ENCODE measurements at places on chromosomes 5 and 9. TPM values are rescaled to one million over a fixed set of nuclear protein-coding genes. Genes with fewer than 3 reads are reported as not detected.

GRCh38 chr9:81826517-81826906 lies 101.7 kb upstream of the SPATA31D4 start:
- H3K36me3 ChIP-seq = no peaks in the 10 kb centered on the region
- DNase-seq = peak; percentile 68
- H3K27me3 ChIP-seq = no peaks in the 10 kb centered on the region
- H3K4me1 ChIP-seq = no peaks in the 10 kb centered on the region

DNA sequence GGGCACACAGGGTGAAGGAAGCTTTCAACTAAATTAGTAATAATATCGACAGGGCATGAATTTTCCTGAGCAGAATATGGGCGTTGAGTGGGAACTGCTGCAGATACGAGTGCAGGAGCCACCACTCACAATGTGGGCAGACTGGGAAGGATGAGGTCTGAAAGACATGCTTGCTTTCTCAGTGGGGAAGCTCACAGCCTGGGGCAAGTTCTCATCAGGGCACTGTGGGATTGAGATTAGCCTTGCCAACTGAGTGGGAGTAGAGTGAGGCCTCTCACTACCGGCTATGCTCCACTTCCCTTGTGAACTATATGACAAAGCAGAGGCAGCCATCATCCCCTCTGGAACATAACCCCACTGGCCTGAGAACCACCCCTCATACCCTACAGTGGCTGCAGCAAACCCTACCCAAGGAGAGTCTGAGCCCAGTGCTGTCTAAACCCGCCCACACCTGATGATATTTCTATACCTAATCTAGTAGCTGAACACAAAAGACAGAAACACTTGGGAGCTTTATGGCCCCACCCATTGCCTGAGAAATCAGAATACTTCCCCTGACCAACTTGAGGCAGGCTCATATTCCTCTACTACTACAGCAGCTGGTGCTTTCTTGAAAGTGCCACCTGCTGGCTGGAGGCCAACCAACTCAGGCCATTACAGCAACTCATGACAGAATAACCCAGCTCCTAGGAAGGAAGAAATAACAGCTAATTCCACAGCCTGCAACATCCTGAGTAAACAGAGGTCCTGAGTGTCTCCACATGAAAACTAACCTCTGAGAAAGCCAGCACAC lies 173.7 kb upstream of the SPEF2 start:
- no peak overlapping the region for H3K27ac ChIP-seq
- no peaks in the 10 kb centered on the region for H3K36me3 ChIP-seq
- no peaks in the 10 kb centered on the region for H3K4me1 ChIP-seq
- no peak overlapping the region for H3K4me3 ChIP-seq
- no peaks in the 10 kb centered on the region for H3K27me3 ChIP-seq

- peak overlapping the region; percentile 78 for H3K27ac ChIP-seq
- no peaks in the 10 kb centered on the region for H3K27me3 ChIP-seq
- DNase-seq = peak; percentile 72
- H3K4me3 ChIP-seq = peak overlapping the region; percentile 64
These were observed 2.0 kb downstream of the MYO10 start for GRCh38 chr5:16934123-16934522.

GRCh38 chr5:96663608-96664007 lies 1.4 kb downstream of the CAST start:
- H3K4me3 ChIP-seq = peak overlapping the region; percentile 87
- no peak for DNase-seq
- H3K36me3 ChIP-seq = no peaks in the 10 kb centered on the region
- H3K4me1 ChIP-seq = peaks cover 19% of the 10 kb centered on the region
- peak overlapping the region; percentile 98 for H3K27ac ChIP-seq

DNA sequence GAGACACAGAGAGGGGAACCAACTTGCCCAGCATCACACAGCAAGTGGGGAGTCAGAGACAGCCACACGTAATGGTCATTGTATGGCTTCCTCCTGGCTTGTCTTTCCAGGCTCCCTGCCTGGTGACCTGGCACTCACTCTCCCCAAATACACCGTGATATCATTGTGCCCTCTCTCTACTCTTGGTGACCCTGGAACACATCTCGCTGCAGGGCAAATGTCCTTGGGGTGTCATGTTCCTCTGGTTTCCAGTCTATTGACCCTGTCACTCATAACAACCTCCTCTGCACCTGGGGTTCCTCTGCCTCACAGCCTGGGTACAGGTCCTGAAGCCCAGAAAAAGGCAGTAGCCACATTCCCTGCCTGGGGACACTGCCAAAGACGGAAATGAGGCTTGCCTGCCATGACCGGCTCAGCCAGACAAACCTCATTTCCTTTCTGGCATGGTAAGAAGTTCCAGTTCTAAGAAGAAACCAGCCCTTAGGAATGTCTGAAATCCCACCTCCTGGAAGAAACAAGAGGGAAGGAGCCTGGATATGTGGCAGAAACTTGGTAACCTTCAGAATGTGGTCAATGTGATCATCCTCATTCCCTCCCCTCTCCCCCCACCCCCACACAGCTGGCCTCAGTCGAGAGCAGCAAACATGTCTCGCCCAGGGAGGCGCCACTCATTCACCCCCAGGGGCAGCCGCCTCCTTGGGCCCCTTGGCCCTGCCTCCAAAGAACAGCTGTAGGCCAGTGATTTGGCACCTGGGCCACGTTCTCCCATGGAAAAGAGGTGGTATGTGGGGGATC lies 30.6 kb upstream of the SMU1 start:
- no peak for DNase-seq

- H3K27me3 ChIP-seq = no peaks in the 10 kb centered on the region
- H3K4me3 ChIP-seq = no peak overlapping the region
- no peak overlapping the region for H3K27ac ChIP-seq
- H3K36me3 ChIP-seq = no peaks in the 10 kb centered on the region
These were observed 35.1 kb upstream of the EXOC3 start for GRCh38 chr5:407801-408268.

DNA sequence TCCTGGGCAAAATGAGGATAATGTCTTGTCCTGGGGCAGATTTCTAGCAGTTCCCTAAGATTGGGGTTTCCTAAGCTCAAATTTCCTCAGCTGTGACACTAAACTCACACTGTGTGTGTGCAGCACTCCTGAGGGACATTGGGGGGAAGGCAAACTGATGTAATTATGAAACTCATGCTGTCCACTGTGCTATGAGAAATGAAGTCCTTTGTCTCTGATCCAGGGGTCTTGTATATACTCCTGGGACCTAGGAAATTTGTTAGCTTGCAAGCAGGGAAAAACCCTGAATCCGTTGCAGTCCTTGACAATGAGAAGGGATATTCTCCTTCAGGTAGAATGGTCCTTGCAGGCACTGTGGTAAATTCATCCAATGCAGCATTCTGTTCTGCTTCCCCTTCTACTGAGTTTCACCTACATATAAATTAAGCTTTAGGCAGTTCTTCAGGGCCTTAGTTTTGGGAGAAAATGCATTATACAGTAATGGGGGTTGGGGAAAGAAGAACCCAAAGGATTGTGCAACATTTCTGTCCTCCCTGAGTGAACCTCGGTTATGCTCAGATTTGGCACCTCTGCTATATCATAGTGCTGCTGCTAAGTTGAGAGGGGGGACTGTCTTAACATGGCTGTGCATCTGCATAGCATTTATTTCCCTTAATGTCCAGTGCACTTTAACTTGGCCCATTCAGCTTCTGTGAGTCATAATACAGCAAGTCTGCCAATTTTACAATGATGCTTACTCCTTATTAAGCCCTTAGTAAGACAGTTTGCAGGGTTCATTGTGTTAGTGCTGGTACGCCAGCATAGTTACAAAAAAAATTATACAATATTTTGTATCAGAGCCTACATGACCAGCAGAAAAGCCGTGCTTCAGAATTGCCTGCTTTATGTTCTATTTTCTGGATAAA lies 80.2 kb downstream of the PJA2 start:
- DNase-seq = no peak
- H3K36me3 ChIP-seq = peaks cover 21% of the 10 kb centered on the region
- H3K27me3 ChIP-seq = no peaks in the 10 kb centered on the region
- H3K27ac ChIP-seq = no peak overlapping the region
- H3K4me3 ChIP-seq = no peak overlapping the region

DNA sequence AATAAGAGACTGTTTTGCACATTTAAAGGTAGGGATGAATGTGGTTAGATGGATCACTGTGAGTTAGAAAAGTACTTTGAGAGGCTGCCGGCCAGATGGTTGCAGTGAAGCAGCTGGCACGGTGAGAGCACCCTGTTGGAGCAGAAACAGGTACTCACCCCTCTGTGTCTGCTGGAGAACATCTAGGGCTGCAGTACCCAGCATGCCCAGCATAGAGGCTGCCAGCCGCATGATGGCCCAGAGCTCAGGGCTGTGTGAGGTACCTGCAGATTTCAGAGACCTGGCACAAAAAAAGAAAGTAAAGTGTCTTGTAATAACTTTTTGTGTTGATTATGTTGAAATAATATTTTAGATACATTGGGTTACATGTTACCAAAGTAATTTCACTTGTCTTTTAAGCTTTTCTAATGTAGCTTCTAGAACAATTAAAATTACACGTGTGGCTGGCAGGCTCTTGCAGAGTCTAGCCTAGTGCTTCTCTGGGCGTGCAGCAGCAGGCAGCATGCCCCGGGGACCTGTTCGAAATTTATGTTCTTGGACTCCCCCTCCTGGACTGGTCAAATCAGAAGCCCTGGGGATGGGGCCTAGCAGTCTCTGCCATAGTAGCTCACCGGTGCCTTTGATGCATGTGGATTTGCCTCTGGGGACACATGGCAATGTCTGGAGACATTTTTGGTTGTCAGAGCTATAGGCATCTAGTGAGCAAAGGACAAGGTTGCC lies 11.1 kb downstream of the WDR5 start:
- H3K4me1 ChIP-seq = no peaks in the 10 kb centered on the region
- H3K4me3 ChIP-seq = no peak overlapping the region
- no peak overlapping the region for H3K27ac ChIP-seq
- no peak for DNase-seq
- peaks cover 93% of the 10 kb centered on the region for H3K36me3 ChIP-seq

GRCh38 chr5:123647066-123647465 lies 135.1 kb downstream of the CSNK1G3 start:
- no peaks in the 10 kb centered on the region for H3K27me3 ChIP-seq
- no peak for DNase-seq
- no peak overlapping the region for H3K27ac ChIP-seq
- no peak overlapping the region for H3K4me3 ChIP-seq
- H3K4me1 ChIP-seq = no peaks in the 10 kb centered on the region

PCDHA9 gene
- 0.20 TPM for total RNA-seq

STC2 gene
- total RNA-seq = 4.9 TPM

C8G gene
- 1.1 TPM for total RNA-seq

NEUROG1 gene
- not detected for total RNA-seq

Measured in upper lobe of right lung (tissue), 1 donor.